ENCODE measurements at places on chromosomes 3 and 15.

DNA sequence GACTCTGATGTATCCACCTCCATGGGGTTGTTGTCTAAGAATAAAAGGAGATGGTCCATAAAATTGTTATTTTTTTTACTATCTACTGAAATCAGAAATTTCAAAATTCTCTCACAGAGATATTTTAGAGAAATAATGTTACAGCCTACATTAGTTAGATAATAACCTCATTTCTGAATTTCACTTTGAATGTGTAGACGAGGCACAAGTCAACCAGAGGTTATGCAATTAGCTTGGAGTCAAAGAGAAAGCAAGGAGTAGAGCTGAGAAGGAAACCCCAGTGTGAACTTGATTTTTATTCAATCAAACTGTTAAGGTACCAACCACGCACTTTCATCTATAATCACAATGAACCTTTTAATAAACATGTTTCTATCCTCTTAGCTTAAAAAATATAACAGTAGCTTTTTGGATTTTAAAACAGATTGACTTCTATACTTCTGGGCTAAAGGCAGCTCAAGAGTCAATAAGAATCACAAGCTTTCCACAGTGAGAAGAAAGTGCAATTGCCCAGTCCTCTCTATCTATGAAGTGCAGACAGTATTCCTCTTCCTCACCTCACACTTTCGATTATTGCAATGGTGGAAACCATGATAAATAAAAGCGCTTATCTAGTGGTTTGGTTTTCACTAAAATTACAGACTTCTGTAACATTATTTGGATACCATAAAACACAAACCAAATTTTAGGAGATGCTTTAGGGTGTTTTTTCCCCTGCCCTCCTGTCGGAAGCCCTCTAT lies 403.2 kb downstream of the ZBTB20 start:
- DNase-seq = no peak

GRCh38 chr15:43408789-43409188 lies 37.9 kb downstream of the TUBGCP4 start:
- DNase-seq = no peak

DNA sequence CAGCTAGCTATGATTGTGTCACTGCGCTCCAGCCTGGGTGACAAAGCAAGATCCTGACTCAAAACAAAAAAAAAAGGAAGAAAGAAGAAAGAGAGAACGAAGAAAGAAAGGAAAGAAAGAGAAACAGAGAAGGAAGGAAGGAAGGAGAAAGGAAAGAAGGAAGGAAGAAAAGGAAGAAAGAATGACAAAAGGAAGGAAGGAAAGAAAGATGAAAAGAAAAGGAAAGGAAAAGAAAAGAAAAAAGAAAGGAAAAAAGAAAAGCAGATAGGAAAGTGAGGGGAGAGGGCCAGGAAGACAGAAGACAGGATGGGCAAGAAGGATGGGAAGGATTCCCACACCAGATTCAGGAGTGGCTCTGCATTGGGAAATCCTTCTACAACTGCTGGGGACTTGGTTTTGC lies 44.9 kb downstream of the GOLGA6L2 start:
- no peak for DNase-seq

- DNase-seq = peak; percentile 14
These were observed 31.8 kb downstream of the INTS14 start for GRCh38 chr15:65578904-65579728.

DNA sequence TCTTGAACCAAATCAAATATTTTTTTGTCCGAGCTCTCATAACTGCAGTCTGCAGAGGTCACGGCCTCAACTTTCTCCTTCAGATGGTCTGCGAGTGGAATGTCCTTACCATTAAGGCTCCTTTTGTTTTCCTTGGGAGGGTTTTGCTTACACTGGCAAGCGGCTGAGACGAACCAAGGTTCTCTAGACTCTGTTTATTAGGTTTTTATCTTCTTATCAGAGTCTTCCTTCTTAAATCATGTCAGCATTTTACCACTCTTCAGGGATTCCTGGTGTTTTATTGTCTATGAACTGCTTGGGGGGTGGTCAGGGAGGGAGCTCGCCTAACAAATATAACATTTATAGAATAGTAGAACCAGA lies 773.7 kb upstream of the NR2F2 start:
- DNase-seq = no peak

DNA sequence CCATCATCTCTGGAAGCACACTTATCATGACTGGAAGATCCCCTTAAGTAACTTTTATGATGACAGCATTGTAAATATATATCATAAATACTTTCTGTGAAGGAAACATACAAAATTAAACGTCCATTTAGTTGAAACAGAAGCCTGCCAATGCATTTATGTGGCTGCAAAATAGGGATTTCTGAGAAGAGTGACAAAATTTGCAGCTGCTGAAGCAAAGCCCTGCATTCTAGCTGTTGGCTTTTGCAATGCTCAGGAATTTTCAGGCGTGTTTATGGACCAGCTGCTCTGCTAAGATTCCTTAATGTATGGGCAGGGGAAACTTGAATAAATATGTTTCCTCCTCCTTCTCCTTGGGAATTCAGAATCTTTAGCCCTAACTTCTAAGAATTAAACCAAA lies 137.3 kb downstream of the CACNA2D3 start:
- DNase-seq = no peak

GRCh38 chr3:171970301-171970788 lies 69.0 kb upstream of the FNDC3B start:
- no peak for DNase-seq

DNA sequence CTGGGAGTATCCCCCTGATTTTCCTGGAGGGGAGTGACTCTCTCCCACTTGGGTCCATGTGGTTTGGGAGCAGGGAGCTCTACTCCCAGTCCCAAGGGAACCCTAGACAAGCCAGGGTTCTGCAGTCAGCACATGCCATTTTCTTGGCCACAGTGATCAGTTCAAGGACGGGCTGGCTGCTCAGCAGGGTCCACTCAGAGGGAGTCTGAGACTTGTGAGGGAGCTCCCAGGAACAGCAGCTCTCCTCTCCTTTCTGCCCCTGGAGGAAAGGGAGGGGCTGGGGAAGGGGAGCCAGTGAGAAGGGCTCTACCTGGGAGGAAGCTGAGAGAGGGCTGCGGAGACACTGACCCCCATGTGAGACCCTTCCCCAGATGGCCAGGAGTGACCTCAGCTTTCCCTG lies 29.1 kb upstream of the LMCD1 start:
- DNase-seq = no peak

DNA sequence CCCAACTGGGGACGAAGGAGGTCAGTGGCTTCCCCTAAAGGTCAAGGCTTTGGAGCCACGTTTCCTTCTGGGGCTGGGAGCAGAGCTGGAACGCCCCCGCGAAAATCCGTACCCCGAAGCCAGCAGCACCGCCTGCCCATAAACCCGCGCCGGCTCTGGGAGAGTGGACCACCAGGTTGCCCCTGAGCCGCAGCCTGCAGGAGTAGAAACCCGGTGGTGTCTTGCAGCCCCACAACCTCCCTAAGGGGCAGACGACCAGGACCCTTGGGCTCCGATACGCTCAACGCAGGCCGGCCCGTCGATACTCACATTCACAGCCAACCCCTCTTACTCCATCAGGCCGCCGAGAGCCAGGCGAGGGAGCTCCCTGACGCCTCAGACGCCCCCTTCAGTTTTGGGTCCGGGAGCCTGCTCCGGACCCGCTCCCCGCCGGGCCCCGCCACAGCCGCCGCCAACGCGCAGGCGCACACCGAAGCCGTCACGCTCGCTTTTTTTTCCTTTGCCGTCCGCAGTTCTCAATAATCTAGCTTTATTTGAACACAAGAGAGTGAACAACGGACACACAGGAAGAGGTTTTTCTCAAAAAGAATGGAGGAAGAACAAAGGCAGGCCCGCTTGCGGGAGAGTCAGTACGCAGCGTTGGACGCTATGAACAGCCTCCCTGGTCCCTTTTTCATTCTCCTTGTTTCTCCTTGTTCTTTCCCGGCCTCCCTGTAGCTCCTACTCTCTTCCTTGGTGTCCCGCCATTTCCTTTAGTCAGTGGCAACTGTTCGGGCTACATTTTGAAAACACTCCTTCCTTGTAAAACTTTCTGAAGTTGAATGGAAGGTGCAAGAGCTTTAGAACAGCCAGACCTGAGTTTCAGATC lies at the start of gene ZNF106:
Gene ZNF106 (minus strand): TSS at position 471 of the 868 bp plus-strand sequence. CDS start 18,852 bp downstream, outside the sequence.
- DNase-seq = peak; percentile 92

DNA sequence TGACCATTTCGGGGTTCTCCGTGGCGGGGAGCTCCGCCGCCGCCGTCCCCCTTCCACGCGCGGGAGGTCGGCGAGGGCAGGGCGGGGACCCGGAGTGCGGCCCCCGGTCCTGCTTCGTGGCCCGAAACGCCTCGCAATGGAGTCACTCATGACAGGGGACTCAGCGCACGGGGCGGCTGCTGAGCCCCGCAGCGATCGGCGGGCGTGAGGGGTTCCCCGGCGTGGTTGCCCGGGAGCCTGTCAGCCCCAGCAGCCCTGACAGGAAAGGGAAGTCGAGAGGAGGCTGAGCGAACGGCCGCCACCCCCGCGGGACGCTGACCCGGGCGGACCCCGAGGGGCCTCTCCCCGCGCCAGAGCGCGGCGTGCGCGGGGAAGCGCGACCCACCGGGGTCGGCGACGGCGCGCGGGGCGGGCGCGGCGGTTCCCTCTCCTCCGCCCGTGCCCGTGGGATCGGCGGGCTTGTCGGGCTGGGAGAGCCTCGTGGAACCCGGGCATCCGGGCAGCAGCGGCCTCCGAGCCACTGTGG lies 564 bp upstream of the PIGZ start:
- DNase-seq = no peak

GRCh38 chr15:62392376-62392775 lies 227.3 kb upstream of the C2CD4B start:
- peak; percentile 2 for DNase-seq

GRCh38 chr15:44215594-44215993 lies 20.5 kb upstream of the FRMD5 start:
- peak; percentile 14 for DNase-seq

- peak; percentile 31 for DNase-seq
These were observed 693.6 kb downstream of the CADM2 start for GRCh38 chr3:85652360-85652759.

- no peak for DNase-seq
These were observed 133.5 kb downstream of the FBLN2 start for GRCh38 chr3:13682331-13683013.

DNA sequence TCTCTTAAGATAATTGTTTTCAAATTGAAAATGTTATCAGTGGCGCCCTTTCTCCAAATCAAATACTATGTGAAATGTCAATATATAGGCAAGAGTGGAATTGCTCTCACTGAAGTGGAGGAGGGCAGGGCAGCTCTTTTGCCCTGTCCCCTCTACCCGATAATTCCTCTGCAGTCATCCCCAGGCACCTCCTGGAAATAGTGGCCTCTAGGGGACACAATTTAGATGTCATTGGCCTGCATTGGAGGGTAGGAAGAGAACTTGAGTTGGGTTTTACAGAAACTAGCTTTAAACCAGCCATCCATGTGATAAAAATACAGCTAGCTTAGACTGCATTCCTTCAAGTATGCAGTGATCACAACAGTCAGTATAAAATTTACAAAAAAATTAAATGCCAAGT lies 288.9 kb downstream of the EDEM1 start:
- DNase-seq = no peak

GRCh38 chr15:66850078-66850991 lies 148.3 kb downstream of the SMAD6 start:
- DNase-seq = no peak

GRCh38 chr3:31431321-31431720 lies 101.4 kb upstream of the STT3B start:
- no peak for DNase-seq

- no peak for DNase-seq
These were observed 186.9 kb upstream of the STAC start for GRCh38 chr3:36193448-36193847.

DNA sequence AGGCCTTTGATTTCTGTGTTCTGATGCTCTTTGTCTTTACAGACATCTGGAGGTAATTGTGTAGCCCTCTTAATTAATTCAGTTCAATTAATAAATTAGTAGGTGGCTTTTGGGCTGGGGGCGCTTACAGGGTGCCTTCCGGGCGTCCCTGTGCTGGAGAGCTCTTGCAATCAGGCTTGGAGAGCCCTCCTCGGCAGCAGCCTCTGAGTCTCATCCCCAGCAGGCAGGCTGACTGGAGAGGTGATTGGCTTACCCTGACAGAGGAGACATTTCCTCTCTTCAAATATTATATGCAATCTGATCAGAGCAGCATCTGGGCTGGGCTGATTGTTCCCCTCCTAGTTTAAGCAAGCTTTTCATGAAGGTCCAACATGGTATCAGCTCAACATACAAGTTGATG lies 250.7 kb downstream of the LPP start:
- DNase-seq = no peak

DNA sequence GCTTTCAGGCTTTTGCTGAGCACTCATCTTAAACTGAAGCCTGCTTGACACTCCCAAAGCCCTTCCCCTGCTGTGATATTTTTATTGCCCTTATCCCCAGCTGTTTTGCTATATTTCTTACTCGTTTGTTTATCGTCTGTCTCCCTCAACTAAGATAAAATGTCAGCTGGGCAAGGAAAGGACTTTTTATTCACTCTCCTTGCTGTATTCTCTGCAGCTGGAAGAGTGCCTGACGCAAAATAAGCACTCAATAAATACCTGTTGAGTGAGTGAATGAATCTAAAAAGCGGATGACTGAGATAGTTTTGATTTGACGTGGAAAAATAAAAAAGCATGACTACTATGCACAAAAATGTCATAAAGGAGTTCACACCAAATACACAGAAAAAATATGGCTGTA lies 84.8 kb upstream of the POMGNT2 start:
- no peak for DNase-seq

GRCh38 chr15:79849789-79850188 lies 47.0 kb downstream of the MTHFS start:
- peak; percentile 86 for DNase-seq

GRCh38 chr3:147410116-147410525 lies 956 bp downstream of the ZIC1 start:
- DNase-seq = no peak

GRCh38 chr3:172012775-172013174 lies 26.6 kb upstream of the FNDC3B start:
- no peak for DNase-seq

DNA sequence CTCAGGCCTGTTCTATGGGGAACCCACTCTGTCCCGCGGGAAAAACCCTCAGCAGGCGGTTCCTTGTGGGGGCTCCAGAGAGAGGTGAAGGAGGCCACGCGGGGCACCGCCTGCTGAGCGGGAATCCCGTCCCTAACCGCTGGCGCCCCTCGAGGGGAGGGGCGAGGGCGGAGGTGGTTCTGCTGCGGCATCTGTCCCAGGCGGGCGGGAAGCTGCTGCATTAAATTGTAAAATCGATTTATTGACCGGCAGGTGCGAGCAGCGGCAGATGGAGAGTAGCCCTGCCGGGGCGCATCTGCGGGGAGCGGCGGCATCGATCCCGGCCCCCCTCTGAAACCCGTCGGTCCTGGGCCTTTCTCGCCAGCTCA lies 3.7 kb upstream of the DLL4 start:
- DNase-seq = no peak

DNA sequence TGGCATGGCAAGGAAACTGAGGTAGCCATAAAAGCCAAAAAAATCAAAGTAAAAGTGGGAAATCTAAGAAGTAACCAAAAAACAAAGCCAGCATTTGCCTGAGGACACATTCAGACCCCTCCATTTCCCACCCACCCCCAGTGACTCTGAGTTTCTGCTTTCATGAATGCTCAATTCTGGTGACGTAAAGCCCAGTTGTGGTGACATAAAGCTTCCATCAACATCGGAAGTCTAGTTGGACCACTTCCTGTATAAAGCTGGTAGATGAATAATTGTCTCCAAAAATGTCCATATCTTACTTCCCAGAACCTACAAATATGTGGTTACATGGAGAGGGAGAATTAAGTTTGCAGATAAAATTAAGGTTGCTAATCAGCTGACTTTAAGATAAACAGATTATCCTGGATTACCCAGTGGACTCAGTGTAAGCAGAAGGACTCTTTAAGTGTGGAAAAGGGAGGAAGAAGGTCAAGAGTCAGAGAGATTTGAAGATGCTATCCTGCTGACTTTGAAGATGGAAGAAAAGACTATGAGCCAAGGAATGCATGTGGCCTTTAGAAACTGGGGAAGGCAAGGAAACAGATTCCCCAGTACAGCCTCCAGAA lies 62.0 kb upstream of the ST3GAL6 start:
- no peak for DNase-seq
